Stimulated activated CD8-positive, alpha-beta memory T cell treated with anti-CD3 and anti-CD28 coated beads, Interleukin-2, amount 100 ng/mL, for 1 hour (primary cell): ENCODE measurements at places on chromosomes 5 and 9.

DNA sequence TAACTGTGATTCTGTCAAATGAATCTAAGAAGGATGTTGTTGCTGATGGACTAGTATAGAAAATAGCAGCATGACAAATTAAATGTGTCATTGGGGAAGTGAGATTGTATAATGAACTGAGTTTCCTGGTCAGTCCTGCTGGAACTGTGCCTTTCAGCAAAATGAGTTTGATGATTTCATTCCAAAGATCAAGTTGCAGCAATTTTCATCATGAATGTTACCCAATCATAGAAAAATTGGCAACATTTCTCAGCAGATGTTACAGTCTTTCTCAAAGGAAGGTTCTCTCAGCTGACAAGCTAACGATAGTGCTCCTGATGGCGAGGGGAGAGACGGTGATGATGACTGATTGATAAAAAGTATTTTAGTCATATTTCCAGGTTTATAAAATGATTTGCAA, 10.7 kb downstream of the PCDHAC2 start:
- DNase-seq: no peak

DNA sequence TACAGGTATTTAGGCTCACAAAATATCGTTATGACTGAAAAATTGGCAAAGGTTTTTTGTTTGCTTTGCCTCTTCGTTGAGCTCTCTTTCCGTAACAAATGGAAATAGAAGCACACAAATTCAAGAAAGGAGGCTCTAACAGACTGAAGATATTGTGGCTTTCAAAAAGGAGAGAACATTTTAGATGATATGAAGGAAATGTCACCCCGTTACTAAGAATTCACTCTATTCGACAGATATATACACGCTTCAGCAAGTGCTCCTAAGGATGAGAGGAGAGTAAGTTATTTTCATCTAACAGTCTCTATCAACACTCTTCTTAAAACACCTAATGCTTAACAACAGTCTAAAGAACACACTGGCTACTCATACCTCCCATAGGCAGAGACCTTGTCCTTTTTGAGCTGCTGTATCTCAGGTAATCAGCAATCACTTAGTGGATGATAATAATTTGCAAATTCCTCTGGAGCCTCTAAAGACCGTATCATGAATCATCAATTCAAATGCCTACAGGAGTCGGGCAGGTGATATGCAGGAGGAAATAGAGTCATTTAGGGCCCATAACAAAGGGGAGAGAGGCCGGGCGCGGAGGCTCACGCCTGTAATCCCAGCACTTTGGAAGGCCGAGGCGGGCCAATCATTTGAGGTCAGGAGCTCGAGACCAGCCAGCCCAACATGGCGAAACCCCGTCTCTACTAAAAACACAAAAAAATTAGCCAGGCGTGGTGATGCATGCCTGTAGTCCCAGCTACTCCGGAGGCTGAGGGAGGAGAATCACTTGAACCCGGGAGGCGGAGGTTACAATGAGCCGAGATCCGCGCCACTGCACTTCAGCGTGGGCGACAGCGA, 1.4 kb upstream of the HSDL2 start:
- no peak for DNase-seq

DNA sequence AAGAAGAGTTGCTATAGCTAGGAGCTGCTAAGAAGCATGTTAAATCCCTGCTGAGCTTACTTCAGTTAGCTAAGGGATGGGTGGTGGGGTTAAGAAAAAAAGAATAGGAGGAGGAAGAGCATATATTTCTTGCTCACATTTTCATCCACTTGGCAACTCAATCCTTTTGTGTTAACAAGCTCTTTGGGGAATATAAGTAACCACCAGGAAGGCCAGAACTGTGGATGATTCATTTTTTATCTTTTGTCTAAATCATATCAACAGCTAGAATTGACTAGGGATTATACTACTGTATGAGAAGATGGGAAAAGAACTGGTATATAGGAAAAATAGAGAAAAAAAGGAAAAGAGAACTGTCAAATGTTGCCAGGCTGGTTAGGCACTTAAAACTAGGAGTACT, 555.3 kb upstream of the ARRDC3 start:
- no peak for DNase-seq

- no peak for DNase-seq
Measured at GRCh38 chr9:133448487-133448972, 11.2 kb upstream of the CACFD1 start.

- DNase-seq: no peak
Measured at GRCh38 chr9:135505406-135506187, 5.1 kb downstream of the MRPS2 start.

DNA sequence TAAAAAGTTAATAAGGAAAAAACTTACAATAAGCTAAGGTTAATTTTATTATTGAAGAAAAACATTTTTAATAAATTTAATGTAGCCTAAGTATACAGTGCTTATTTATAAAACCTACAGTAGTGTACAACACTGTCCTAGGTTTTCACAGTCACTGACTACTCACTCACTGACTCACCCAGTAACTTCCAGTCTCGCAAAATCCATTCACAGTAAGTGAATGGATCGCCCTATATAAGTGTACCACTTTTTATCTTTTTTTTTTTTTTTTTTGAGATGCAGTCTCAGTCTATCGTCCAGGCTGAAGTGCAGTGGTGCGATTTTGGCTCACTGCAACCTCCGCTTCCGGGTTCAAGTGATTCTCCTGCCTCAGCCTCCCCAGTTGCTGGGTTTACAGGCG, 47.7 kb downstream of the FNIP1 start:
- no peak for DNase-seq

GRCh38 chr5:160500786-160501779, 79.4 kb downstream of the PTTG1 start:
- no peak for DNase-seq

DNA sequence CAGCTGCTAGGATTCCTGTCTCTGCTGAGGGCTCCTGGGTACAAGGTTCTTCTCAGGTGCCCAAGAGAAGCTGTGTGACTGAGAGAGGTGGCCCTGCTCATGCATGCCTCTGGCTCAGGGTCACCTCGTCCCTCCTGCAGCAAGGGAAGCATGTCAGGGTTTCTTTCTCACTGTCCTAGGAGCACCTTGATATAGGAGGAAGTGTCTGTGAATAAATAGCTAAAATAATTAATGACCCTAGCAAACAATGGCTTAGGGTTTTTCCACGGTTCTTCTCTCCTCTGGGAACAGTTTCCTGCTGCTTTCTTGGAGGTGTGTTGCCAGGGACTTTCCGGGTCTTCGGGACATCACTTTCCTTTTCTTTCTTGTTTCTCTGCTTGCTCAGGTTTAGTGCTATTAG, 87.2 kb downstream of the ARHGAP26 start:
- DNase-seq: no peak

DNA sequence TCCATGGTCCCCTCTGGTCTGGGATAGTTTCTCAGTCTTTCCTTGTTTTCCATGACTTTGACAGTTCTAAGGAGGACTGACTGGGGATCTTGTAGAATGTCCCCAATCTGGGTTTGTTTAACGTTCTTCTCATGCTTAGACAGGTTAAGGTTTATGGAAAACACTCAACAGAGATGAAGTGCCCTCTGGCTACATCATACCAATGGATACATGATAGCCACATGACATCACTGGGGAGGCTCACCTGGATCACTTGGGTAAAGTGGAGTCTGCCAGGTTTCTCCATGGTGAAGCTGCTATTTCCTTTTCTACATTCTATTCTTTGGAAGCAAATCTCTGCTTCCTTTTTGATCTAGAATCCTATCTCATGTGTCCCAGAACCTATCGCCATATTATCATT, 23.8 kb upstream of the ALDH1B1 start:
- DNase-seq: no peak

GRCh38 chr9:10235376-10235775, 377.4 kb downstream of the PTPRD start:
- no peak for DNase-seq

DNA sequence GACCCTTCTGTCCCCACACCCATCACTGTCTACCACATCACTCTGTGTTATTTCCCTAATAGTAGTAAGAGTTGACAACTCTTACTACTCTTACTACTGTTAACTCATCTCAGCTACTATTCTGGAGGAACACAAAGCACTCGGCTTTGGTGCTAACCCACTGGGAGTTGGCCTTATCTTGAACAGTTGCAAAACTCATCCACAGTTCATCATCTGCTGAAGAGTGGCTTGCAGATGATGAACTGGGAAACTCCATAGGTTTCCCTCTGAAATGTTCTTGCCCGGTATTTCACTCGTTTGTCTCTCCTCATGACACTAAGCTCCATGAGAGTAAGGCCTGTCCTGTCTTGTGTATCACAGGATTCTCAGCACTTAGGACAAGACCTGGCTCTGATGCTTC, 221.4 kb downstream of the NR3C1 start:
- DNase-seq: no peak

DNA sequence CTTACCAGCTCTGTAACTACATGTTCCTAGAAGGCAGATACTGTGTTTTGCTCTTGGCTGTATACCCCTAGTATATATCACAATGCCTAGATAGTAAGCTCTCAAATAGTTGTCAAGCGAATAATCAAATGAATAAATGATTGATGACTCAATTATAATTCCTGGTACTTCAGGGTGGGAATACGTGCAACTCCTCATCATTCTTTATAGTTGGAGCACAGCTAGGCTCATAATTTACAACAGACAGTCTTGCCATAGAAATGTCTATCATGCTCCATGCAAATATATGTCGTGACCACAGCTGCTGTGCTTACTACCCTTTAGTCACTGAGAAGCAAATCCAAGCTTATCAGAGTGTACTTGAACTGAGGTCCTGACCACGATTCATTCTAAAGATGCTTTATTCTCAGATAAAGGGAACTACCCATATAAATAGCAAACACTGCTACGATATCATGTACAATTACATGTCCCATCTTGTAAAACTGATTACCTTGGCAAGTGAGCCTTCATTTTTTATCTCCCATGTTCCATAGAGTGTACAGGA, 52.1 kb downstream of the STRBP start:
- no peak for DNase-seq

- DNase-seq: no peak
Measured at GRCh38 chr9:38358390-38359296, 33.9 kb upstream of the ALDH1B1 start.

GRCh38 chr5:160906090-160906489, 54.1 kb upstream of the ATP10B start:
- DNase-seq: no peak

- no peak for DNase-seq
Measured at GRCh38 chr5:16733331-16734006, 116.7 kb upstream of the RETREG1 start.

DNA sequence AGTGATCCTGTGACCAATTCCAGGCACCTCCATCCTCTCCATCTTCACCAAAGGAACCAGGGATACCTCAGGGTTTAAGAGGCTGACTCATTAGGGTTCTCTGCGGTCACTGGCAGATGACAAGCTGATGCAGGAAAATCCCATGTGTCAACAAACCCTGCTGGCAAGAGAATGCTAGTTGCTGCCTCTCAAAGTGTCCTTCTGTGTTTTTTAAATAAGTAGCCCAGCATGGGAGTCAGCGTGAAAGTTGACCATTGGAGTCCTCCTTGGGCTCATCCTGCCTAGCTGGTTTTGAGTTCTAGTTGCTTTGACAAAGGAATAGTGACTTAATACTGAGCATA, 200.2 kb downstream of the SLIT3 start:
- DNase-seq: no peak

DNA sequence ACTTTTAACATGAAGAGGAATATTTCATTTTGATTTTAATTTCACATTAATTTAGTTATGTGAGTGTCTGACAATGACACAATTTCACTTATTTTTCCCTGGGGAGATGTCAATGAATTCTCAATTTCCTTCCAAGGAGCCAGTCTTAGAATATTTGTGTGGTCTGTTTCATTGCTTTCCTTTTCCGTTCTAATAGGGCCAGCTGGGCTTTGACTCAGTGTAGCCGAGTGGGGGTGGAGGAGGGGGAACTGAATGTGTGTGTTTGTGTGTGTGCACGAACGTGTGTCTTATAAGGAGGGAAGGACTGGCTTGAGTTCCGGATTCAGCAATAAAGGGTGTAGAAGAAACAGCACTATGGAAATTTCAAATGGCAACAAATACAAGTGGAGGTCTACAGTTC, 100.0 kb downstream of the BASP1 start:
- no peak for DNase-seq

- no peak for DNase-seq
Measured at GRCh38 chr5:145478651-145479050, 356.5 kb downstream of the PRELID2 start.

DNA sequence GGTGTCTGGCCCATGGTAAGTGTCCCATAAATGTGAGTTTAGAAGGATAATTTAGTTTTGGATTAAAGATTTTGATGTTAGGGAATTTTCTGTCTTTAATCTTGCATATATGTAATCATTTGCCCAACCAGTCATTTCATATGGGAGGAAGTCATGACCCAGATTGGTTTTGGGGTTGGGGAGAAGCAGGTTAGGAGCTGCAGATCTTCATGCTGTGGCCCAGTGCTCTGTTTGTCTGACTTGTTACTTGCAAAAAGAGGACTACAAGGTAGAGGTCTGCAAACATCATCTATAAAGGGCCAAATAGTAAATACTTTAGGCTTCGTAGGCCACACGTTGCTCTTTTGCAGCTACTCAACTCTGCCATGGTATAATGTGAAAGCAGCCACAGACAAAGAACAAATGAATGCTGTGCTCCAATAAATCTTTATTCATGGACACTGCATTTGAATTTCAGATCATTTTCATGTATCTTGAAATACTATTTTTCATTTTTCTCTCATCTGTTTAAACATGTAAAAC, 16.8 kb downstream of the OSTF1 start:
- no peak for DNase-seq

GRCh38 chr5:116361171-116361967, 213.3 kb downstream of the SEMA6A start:
- no peak for DNase-seq

GRCh38 chr5:172093965-172094364, 87.5 kb upstream of the FBXW11 start:
- no peak for DNase-seq

DNA sequence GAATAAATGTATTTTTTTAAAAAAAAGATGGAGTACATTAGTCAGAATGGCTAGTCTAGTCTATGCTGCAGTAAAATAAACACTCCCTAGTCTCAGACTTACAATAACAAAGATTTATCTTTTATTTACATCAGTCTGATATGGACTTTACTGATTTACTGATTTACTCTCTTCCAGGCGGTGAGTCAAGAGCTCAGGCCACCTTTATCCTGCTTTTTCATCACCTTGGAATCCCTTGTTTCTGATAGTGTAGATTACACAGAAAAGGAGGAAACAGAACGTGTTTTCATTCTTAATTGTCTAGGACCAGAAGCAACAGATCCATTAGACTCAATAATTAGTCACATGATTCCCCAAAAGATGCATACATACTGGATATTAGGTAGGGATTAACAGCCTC, 290.1 kb upstream of the TRPC7 start:
- no peak for DNase-seq

GRCh38 chr5:56538580-56538979, 276.8 kb upstream of the MAP3K1 start:
- DNase-seq: no peak

- DNase-seq: no peak
Measured at GRCh38 chr5:100757618-100758017, 145.5 kb downstream of the ST8SIA4 start.
